ENCODE measurements at places on chromosomes 12 and 14.
A peak's percentile ranks its signal among the peaks of the same experiment; 100 is the strongest.

DNA sequence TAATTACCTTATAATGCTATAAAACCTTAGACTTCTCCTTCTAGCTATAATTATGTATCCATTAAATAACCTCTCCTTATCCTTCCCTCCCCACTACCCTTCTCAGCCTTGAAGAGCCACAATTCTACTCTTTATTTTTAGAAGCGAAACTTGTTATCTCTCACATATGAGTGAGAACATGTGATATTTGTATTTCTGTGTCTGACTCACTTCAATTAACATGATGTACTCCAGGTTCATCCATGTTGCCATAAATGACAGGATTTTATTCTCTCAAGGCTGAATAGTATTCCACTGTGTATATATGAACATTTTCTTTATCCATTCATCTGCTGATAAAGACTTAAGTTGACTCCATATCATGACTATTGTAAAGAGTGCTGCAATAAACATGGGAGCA, 485.6 kb downstream of the FLRT2 start:
- no peak for DNase-seq

DNA sequence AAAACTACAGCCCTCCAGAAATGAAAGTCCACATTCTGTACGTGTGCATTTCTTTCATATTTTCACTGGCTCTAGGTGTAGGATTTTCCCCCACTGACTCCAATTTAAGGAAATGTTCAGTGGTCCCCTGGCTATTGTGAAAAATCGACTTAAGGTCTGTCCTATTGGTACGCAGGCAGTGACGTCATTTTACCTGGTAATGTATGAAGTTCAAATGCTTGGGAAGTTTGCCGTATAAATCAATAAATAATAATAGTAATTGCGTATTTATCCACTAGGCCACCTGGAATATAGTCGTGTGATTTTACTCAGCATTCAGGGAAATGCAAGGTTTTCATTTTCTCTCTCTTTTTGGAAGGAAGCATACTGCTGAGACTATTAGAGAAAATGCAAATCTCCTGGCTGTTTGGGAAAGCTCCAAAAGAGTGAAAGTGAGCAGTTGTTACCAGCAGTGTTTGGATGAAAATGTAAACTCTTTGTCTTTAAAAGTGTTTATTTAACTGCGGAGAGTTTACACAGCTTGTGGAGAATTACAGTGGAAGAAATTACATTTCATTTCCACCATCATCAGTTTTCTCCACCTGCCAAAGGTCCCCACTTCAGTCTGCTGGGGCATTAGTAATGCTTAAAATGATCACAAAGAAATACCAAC, 107.0 kb downstream of the EXOC5 start:
- no peak for DNase-seq

DNA sequence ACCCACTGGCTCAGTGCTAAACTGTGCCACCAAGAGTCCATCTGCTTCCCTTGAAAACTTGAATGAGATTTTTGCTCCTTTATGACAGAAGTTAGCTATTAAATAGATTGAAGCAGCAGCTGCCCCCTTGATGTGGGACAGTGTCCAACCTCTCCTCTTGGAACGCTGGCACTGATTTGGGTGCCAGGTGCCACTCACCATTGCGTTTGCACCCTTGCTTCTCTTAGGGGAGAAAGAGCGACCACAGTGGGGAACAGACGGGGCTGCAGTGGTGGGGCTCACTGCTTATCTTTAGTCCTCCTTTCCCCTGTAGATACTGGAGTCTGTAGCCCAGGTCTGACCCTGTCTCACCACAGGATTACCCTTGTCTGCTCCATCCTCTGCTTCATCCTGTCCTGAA, 9.4 kb downstream of the EP400 start:
- DNase-seq, result no peak

DNA sequence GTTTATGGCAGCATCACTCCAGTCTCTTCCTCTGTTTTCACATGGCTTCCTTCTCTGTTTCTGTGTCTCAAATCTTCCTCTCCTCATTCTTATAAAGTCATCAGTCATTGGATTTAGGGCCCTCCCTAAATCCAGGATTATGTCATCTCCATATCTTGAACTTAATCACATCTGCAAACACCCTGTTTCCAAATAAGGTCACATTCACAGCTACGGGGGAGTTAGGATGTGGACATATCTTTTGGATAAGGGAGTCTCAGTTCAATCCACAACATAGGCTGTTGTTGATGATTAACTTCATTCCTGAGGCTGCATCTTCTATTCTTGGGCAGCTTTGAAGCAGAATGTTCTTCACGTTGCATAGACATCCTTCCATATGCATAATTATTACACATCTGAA, 40.3 kb upstream of the NTF3 start:
- DNase-seq, result no peak

- DNase-seq, result no peak
These were observed 94.3 kb upstream of the PDE3A start for GRCh38 chr12:20274008-20274407.

- DNase-seq, result peak; percentile 50
These were observed 323 bp downstream of the VTI1B start for GRCh38 chr14:67674139-67674479.

All from effector CD4-positive, alpha-beta T cell (primary cell).